ENCODE measurements at places on chromosomes 2 and 18. TPM values are rescaled to one million over a fixed set of nuclear protein-coding genes. Genes with fewer than 3 reads are reported as not detected.

- H3K36me3 ChIP-seq = no peaks in the 10 kb centered on the region
- no peak for DNase-seq
- no peaks in the 10 kb centered on the region for H3K4me1 ChIP-seq
- peaks cover 7% of the 10 kb centered on the region for H3K27me3 ChIP-seq
- H3K27ac ChIP-seq = no peak overlapping the region
Measured at GRCh38 chr18:35851286-35851970, 121.1 kb upstream of the RMP24 start.

DNA sequence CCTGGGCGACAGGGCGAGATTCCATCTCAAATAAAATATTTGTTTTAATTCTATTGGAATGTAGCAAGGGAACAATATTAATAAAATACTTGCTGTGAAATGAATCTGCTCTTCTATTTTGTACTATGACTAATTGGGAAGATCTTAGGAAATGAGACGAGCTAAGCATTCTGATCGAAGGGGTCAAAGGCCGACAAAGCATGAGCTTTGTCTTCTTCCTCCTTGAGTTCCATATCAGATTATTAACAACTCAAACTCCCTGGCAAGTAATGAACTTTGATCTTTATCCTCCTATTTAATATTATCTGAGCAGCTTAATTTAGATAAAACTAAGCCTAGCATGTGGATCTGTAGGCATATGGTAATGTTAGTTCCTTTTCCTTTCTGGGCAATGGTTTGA is 15.5 kb downstream of the GEMIN6 start:
- H3K36me3 ChIP-seq = peaks cover 4% of the 10 kb centered on the region
- no peaks in the 10 kb centered on the region for H3K27me3 ChIP-seq
- H3K4me1 ChIP-seq = no peaks in the 10 kb centered on the region
- H3K27ac ChIP-seq = no peak overlapping the region

- no peak overlapping the region for H3K4me3 ChIP-seq
- no peaks in the 10 kb centered on the region for H3K4me1 ChIP-seq
- no peaks in the 10 kb centered on the region for H3K36me3 ChIP-seq
Measured at GRCh38 chr2:102770506-102770905, 8.7 kb downstream of the TMEM182 start.

DNA sequence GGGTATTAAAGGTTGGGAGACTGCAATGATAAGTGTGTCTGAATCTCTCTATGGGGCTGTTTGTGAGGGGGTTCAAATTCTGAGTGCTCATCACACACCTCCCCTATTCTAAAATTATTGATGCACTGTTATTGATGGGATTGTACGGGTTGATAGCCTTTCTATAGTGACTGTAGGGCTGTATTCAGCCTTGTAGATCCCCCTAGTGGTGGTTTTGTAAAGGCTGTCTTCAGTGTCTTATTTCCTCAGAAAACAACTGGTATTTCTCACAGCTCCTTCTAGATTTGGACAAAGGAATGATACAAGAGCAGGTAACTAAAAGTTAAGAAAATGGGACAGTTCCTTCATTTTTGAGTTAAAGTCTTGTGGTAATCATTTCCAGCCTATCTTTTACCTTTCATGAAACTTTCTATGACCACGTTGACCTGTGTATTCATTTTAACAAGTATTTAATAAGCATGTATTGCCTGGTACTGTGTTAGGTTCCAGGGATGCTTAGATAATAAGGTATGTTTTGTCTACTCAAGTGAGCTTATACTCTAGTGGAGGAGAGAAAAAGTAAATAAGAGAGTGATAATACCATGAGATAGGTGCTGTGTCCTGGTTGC is 21.2 kb downstream of the SMAD4 start:
- H3K27me3 ChIP-seq = no peaks in the 10 kb centered on the region
- no peak overlapping the region for H3K4me3 ChIP-seq
- no peak overlapping the region for H3K27ac ChIP-seq
- H3K36me3 ChIP-seq = peaks cover 39% of the 10 kb centered on the region
- no peaks in the 10 kb centered on the region for H3K4me1 ChIP-seq

KIDINS220 gene
- 134 TPM for total RNA-seq

GRCh38 chr2:2846332-2847208 is 515.5 kb upstream of the MYT1L start:
- no peak for DNase-seq
- no peaks in the 10 kb centered on the region for H3K4me1 ChIP-seq

ELP2 gene
- total RNA-seq = 125 TPM

TMEM214 gene
- 50.7 TPM for total RNA-seq
